Activated CD4-positive, CD25-positive, alpha-beta regulatory T cell treated with anti-CD3 and anti-CD28 coated beads, Interleukin-2, amount 50 U/mL, for 72 hours (primary cell): ENCODE measurements at places on chromosomes 3 and 15.

DNA sequence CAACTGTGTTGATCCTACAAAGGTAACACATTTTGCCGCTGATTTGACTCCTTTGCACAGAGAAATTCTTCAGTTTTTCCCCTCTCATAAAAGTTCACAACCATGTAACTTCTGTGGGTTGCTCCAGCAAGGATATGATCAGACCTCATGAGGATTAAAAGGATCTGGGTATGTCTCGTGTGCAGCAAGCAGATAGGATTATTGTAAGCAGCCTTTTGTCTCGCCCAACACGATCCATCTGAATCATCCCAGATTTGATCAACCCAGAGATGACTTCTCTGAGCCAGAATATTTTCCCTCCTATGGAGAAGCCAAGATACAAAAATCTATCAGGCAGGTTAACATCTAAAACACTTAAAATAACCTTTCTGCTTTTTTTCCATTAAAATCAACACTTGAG is 12.8 kb upstream of the BNIP2 start:
- DNase-seq = no peak

GRCh38 chr3:186138272-186138981 is 29.5 kb upstream of the ETV5 start:
- DNase-seq = no peak

DNA sequence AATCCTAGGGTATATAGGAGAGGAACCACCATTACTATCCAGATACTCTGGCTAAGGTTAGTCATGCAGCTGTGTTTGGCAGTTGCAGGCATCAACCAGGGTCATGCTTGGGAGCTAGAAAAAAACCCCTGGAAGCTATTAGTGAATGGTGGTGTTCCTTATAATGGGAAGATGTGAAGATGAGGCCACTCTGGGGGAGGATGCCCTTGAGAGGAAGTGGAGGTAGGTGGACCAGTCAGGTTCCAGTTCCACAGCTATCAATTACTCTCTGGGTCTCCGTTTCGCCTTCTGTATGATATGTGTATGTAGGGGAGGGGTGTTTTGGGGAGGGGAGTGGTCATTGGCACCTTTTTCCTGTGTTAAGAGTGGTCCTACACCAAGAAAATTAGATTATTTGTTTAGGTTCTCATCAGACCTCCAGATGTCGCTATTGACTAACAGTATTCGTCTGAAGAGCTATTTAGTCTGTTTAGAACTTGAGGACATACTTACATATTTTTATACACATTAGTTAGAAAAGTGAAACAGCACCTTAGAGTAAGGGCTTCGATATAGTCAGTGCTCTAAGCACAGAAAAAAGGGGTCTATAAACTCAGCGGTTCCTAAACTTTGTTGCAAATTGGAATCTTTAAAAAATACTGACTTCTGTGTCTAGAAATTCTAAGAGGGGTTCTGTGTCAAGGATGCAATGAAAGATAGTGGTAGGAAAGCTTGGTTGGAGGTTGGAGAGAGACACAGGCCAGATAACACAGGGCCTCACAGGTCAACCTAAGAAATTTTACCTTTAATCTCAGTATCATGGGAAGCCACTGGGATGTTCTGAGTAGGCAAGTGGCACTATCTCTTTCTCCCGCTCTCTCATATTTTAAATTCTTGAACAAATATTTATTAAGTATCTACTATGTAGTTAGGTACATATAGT is 9.1 kb upstream of the HPS3 start:
- no peak for DNase-seq

GRCh38 chr3:119924111-119925094 is 142.5 kb downstream of the NR1I2 start:
- DNase-seq = no peak

GRCh38 chr3:155065537-155065936 is 14.6 kb upstream of the MME start:
- no peak for DNase-seq

DNA sequence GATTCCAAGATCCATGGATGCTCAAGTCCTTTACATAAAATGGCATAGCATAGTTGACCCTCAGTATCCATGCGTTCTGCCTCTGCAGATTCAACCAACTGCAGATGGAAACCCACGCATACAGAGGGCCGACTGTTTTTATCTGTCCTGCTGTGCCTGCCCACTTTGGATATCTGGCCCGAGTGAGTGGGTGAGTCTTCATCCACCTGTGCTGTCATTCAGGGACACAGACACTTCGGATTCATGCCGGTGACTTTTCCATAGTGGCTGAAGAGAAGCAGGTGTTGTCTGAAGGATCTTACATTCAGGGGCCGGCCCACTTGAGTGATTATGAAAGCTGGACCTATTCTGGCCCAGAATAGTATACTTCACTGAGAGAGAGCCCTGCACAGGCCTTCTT is 85.1 kb downstream of the RYR3 start:
- no peak for DNase-seq

DNA sequence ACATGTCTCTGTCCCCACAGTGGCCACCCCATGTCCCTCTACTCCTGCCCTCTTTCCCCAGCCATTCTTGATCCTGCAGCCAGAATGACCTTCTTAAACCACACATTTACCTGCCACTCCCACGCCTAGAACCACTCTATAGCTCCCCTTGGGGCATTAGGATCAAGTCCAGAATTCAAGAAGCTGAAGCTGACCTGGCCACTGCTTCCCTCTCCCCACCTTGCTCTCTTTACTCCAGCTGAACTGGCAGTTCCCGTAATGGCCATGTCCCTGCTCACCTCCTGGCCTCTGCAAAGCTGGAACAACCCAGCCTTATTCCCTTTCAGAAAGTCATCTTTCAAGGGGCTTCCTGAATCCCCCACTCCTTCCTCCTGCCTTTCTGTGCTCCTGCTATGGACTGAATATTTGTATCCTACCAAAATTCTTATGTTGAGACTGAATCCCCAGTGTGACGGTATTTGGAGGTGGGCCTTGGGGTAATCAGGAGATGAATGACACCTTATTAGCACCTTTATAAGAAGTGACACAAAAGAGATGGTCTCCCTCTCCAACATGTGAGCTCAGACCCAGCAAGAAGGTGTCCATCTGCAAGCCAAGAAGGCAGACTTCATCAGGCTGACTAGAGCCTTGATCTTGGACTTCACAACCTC is 3.8 kb downstream of the CSRNP1 start:
- DNase-seq = peak; percentile 17

DNA sequence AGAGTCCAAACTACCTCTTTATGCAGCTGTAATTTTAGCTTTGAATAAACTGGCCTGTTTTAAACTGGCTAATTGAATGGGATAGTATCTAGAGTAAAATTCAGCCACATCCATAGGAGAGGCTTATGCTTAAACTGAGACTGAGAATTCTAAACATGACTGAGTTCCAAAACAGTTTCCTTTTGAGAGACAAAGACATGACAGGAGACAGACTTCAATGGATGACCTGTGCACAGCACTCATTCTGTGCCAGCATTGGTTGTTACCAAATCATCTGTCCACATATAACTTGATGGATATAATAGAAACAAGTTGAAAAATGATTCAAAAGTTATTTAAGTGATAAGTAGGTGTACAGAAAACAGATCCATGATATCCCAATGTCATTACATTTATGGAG is 20.9 kb downstream of the IL12A start:
- no peak for DNase-seq

DNA sequence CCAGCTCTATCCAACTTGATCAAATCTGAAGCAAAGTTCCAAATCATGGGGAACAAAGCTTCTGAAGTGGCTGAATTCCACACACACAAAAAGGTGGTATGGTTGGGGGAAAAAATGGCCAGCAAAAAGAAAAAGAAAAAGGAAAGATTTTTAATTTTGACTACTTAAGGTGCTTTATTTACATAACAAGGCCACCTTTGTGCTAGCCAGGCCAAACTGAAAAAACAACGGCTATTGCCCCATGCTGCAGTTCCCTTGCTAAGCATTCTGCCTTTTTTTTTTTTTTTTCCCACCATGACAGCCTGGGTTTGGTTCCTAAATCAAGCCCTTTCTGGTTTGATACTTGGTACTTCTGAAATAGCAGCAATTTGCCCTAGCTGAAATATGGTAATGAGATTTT is 66.5 kb upstream of the DAZL start:
- DNase-seq = no peak

DNA sequence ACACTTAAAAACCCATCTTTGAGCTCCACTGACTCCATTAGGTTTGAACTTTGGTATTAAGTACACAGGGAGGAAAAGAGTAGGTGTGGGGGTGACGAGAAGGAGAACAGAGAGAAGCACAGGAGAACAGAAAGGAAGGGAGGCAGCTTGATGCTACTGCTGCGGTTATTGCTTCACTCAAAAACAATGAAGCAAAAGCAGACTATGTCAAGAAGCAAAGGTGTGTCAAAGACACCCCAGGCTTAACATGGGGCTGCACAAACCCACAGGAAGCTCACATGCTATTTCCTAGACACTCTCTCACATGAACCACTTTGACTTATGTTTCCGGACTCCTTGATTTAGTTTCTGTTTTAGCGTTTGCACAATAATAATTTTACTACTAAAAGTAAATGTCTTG is 961.0 kb upstream of the CFAP20DC start:
- DNase-seq = peak; percentile 33

GRCh38 chr3:41464401-41464800 is 265.1 kb downstream of the CTNNB1 start:
- DNase-seq = no peak

DNA sequence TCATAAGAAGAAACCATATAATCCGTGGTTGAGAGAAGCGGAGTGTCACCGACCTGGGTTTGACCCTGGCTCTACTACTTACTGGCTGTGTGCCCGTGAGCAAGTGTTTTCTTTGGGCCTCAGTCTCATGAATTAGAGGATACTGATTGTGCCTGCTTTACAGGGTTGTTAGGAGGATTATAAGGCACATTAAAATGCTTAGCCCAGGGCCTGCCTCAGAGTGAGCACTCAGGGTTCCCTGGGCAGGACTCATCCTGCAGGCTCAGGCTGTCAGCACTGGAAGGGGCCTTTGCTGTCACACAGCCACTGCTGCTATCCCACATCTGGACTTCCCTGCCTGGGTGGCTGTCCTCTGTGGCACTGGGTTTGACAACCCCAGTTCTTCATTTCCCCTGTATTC is 4.7 kb downstream of the PLA2G4F start:
- DNase-seq = no peak

GRCh38 chr3:53817809-53818208 is 28.4 kb downstream of the CHDH start:
- DNase-seq = no peak

GRCh38 chr3:173685456-173685855 is 287.9 kb downstream of the NLGN1 start:
- no peak for DNase-seq

- DNase-seq = no peak
Measured at GRCh38 chr3:50464569-50464968, 38.9 kb downstream of the CACNA2D2 start.

DNA sequence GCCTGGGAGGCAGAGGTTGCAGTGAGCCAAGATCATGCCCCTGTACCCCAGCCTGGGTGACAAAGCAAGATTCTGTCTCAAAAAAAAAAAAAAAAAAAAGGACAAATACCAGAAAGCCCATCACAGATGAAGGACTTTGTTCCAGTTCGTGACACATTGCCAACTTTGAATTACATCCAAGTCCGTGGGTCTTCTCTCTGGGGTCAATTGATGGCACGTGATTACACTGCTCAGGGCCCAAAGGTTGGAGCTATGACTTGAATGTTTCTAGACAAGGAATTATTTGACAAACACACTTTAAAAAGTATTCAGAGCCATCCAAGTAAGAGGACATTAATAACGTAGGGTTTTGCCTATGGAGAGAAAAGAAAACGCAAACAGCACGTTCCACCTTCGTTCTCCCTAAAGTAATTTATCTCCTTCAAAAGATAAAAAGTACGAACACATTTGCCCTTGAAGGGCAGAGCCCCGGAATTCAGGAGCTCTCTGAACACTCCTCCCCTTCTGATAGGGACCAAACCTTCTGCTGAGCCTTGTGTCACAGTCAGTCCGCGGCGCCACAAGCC is 31.3 kb upstream of the ST3GAL6 start:
- DNase-seq = no peak

GRCh38 chr3:52218454-52218853 is 7.0 kb downstream of the TLR9 start:
- no peak for DNase-seq

DNA sequence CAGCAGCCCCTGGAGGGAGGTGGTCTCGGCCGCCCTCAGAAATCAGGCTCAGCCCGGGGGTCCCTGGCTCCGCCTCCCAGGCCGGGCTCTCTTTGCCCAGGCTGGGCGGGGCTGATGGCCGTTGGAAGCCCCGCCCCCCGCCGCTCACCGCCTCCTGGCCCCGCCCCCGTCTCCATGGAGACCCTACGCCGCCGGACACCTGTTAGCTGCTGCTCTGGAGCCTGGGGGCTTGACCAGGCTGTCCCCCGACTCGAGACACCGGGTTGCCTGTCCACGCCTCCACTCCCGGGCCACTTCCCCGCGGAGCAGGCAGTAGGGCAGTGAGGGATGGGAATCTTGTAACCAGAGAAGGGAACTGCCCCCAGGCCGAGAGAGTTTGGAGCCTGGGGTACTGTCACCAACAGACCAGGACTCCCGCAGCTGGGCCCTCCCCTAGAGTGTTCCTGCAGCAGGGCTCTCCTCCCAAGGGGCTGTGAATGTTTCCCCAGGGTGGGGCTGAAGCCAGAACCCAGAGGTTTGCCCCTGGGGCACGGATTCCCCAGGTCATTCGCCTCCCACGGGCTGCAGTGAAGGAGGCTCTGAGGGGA is 27.8 kb upstream of the RPL32 start:
- DNase-seq = peak; percentile 55

DNA sequence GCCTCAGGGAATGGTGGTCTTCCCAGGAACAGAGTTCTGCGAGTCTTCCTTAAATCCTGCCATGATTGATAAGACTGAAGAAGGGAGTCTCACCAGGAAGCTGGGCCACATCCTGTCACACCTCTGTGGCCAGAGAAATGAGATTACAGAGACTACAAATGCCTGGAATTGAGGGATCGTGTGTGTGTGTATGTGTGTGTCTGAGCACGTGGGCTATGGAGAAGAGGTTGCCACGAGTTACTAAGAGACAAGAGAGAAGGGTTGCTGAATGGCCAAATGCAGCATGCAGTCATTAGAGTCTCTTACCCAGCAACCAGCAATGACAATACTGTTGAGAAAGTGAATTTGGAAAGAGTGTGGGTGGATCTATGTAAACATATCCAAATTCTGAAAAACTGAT is 443.1 kb downstream of the MFSD1 start:
- DNase-seq = no peak

DNA sequence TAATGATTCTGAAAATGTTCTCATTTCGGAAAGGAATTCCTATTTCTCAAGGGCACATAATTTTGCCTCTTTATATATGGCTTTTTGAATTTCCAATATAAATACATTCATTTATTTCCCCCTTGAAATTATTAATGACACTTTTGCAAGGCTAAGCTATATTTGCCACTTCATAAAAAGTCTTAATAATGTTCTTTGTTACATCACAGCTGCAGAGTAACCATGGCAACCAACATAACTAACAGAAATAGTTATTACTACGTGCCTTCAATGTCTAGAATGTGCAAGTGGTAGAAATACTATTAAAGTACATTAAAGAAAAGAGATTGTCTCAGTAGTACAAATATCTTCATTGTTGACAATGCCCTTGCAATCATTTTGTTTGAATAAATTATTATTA is 471.8 kb downstream of the C3orf38 start:
- DNase-seq = no peak

- no peak for DNase-seq
Measured at GRCh38 chr3:30894521-30895251, at the start of gene GADL1. GADL1 (minus strand) TSS chr3:30894661; CDS start chr3:30894614, 47 bp downstream.

- DNase-seq = no peak
Measured at GRCh38 chr15:37375519-37375918, 275.2 kb upstream of the MEIS2 start.
